CD4-positive, alpha-beta T cell treated with Interleukin-17A for 1 hour (primary cell): ENCODE measurements at places on chromosomes 3 and 15.

GRCh38 chr3:112769286-112769978, 77.2 kb downstream of the CD200R1L start:
- DNase-seq, result no peak

DNA sequence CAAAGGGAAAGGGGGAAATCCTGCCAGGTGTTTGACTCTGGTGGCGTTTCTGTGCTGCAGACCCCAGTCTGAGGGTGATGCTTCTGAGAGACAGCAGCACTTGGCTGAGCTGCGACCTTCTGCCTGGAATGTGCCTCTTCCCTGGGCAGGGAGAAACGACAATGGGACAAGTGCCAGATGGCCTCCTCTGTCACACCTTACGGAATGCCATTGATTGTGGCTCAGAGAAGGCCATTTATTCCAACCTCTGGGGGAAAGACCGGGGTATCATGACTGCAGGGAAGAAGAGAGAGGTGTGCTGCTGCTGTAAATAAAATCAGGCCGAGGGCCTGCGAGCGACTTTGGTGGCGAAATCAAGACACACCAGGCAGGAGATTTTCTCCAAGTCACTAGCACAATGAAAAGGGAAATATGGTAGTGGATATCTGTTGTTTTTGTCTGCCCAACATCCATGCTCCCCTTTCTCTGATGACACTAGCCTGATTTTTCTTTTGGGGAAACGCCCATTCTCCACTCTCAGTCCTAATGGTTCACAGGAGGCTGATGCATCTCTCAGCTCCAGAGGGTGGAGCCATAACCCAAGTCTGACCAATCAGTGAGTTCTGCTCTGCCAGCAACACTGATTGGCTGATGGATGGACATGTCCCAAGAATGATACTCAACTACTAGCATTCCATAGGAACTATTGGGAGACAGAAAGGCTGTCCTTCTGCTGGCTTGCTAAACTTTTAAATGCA, 336.1 kb downstream of the FOXP1 start:
- DNase-seq, result peak; percentile 9

DNA sequence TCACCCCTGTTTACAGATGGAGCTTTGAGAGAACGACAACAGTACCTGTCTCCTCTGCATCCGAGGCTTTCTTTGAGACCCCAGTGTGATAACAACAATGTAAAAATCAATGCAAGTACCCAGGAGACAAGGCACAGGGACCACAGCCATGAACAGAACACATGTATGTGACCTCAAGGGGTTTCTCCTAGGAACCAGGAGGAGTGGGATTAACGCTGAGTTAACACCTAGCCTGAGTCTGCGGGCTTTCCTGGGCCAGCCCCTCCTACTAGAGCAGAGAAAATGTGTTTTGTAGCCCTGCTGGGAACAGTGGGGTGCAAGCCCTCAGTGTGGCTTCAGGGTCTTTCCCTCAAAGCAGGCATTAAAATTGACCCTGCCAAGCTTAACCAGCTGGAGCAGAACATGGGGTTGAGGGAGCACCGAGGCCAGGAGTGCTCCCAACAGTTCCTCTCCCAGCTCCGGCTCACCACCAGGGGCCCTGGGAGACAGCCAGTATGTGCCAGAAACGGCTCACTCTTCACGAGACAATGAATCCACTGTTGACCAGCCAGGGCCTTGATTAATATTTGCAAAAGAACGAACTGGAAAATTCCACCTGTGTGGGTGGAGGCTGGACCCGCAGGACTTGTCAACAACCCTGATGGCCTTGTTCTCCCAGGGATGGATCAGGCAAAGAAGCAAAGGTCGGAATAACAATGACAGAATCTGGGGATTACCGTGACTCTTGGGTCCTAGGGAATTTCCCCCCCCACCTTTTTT, 3.6 kb downstream of the CHDH start:
- no peak for DNase-seq

DNA sequence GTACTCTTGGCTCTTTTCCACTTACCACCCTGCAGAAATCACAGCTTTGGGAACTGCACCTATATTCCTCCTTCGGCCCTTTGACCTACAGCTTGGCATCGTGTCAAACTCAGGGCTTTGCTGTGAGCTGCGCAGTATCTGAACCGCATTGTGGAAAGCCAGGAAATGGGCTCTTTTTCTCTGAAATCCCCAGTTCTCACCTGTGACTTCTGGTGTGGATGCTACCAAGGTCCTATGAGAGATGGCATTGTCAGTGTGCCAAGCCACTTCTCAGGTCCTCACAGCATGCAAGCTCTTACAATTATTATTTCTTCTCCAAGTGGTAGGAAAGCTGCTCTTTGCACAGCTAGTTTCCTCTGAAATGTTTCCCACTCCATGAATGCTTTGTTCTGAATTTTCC, 450.6 kb upstream of the TBL1XR1 start:
- peak; percentile 55 for DNase-seq

GRCh38 chr3:194682189-194682693, 3.4 kb upstream of the FAM43A start:
- no peak for DNase-seq

GRCh38 chr15:79378394-79379109, 53.6 kb upstream of the MINAR1 start:
- DNase-seq, result no peak

- DNase-seq, result no peak
Observed at GRCh38 chr15:85743392-85744055, 51.2 kb downstream of the KLHL25 start.

- peak; percentile 70 for DNase-seq
Observed at GRCh38 chr15:42059661-42060476, 34.5 kb downstream of the PLA2G4D start.

DNA sequence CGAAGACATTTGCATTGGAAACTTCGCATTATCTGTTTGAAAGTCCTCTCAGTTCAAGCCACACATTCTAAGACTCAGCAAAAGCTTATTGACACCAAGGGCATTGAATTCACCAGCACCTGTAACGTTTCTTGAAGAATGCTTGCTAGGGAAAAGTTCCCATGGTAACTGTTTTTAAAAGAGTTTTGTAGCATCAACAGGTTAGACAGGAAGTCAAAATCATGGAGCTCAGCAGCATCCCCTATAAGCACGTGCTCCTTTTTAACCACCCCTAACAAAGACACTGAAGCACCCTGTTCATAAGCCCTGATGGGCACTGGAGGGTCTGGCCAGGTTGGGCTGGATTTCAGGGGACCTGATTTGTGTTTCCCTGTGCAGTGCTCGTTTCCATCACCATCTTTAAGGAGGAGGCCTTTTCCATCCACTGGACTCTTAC, 229.7 kb upstream of the BHLHE40 start:
- no peak for DNase-seq

- DNase-seq, result no peak
Observed at GRCh38 chr3:14121859-14122258, 2.8 kb downstream of the CHCHD4 start.

- DNase-seq, result no peak
Observed at GRCh38 chr3:1026395-1026794, 66.4 kb upstream of the CNTN6 start.

DNA sequence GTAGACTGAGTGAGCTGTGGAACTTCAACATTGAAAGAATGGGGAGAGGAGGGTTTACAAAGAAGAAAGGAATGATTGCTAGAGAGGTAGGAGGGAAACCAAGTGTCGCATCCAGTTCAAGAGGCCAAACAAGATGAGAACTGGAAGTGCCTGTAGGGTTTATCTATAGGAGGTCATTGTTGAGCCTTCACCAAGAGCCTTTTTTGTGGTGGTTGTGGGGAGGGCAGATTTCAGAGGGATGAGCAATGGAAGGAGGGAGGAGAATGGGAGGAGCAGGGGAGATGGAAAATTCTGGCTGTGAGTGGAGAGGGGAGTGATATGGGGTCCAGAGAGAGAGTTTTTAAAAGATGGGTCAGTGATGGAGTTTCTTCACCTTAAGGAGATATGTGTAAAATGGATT, 8.5 kb downstream of the PDIA5 start:
- no peak for DNase-seq

DNA sequence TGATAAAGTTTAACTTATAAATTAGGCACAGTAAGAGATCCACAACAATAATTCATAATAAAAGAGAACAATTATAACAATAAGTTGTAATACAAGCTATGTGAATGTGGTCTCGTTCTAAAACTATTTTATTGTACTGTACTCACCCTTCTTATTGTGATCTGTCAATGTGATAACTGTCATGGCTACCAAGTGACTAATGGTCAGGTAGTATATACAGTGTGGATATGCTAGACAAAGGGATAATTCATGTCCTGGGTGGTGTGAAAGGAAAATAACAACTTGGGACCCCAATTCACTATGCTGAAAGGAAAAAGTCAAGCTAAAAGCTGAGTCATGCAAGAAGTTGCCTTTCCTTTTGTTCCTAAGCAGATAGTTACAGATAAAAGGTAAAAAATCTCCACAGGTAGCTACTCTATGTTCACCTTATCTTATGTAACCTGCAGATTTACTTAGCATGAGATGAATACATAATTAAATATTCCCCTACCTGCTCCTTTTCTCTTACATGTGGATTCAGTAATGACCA, 10.7 kb upstream of the CYP8B1 start:
- no peak for DNase-seq

DNA sequence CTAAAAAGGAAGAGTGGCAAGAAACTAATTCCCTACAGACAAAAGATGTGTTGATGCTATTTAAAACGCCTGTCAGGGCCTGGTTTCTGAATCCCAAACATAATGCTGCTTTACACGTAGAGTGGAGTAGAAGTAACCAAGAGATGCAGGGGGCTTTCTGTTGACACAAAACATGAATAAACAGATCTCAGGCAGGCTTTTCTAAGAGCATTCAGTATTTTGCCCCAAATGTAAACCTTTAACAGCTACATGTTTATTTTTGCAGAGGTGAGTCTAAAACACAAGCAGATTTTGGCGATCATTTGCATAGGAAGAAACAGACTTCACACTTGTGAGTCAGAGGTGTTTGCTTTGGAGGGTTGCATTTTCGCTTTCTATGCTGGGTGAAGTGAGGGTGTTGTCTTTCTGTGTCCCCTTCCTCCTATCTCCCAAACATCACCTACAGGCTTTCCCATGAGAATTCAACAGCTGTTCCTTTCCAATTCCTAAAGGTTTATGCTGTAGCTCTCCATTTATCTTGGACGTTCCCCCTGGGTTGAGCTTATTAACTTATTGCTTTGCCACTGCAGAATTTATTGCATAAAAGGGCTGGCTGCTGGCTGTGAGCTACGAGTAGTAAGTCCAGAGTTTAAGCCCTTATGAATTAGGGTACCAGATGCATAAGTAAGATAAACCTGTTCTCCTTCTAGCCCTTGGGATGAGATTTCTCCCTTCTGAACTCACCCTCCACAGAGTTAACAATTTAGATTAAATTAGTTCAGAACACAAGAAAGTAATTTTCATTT, 156.7 kb downstream of the DIPK2A start:
- peak; percentile 26 for DNase-seq

GRCh38 chr3:161208931-161209330, 12.2 kb upstream of the NMD3 start:
- no peak for DNase-seq

GRCh38 chr15:101204739-101205535, 46.9 kb downstream of the CHSY1 start:
- DNase-seq, result no peak
